ENCODE measurements at places on chromosomes 1 and 21. TPM values are rescaled to one million over a fixed set of nuclear protein-coding genes. Genes with fewer than 3 reads are reported as not detected.

DNA sequence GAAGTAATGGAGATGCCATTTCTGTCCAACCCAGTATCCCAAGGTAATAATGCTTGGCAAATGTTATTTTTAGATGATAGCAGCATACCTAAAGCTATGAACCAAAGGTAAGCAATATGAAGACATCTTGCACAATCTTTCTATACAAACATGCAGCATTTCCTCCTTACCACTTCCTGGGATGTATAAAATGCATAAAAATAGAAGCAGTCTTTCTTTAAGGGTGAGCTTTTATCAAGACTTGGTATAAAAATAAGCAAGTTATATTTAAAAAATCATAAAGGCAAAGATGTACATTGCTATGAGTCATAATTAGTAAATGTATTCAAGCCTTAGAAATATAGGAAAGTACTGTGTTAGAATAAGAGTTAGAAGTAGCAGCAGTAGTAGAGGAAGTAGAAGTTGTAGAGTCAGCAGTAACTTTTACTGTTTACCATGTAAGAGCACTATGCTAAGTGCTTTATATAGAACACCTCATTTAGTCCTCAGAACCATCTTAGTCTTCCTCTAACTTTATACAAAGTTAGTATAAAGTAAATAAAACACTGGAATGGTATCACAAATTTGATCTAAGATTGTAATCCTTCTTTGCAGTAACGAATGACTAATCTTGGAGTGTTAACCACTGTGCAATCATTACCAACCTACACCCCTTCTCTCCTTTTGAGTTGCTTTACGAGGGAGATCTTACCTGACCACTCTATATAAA is 371.3 kb downstream of the VAV3 start:
- H3K27me3 ChIP-seq: no peaks in the 10 kb centered on the region
- H3K4me1 ChIP-seq: no peaks in the 10 kb centered on the region
- no peak overlapping the region for H3K4me3 ChIP-seq
- H3K36me3 ChIP-seq: no peaks in the 10 kb centered on the region

DNA sequence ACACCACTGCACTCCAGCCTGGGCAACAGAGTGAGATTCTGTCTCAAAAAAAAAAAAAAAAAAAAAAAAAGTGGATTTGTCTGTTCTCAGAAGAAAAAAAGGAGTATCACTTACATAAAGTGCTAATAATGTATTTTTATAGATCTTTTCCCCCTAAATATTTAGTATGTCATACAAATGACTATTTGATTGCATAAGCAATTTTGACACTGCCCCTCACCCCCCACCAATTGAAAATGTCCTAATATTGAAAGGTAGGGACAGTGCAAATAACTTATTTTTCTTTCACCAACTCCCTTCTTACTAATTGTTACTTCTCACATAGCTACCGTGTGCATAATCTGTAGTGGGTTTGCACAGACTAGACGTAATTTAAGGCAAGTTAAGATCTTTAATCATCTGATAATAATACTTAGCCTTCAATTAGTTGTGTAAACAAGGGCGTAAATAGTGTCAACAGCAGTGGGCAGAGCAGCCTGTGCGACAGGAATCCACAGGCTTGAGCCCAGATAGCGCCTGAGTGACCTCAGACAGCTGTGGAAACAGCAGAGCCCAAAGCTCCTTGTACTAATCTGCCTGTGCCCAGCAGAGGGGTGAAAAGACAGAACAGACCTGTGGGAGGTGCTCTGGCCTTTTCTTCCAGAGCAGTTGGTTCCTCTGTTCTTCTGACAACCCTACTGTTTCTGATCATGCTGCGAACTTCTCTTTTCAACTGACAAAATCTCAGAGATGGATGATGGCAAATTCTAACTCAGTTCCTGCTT is 4.5 kb upstream of the IER5 start:
- no peaks in the 10 kb centered on the region for H3K27me3 ChIP-seq
- H3K27ac ChIP-seq: no peak overlapping the region
- H3K36me3 ChIP-seq: no peaks in the 10 kb centered on the region
- peaks cover 5% of the 10 kb centered on the region for H3K4me1 ChIP-seq

GRCh38 chr1:161872506-161872905 is 106.4 kb downstream of the ATF6 start:
- no peak overlapping the region for H3K4me3 ChIP-seq
- no peaks in the 10 kb centered on the region for H3K27me3 ChIP-seq
- H3K27ac ChIP-seq: no peak overlapping the region
- no peak for DNase-seq
- H3K36me3 ChIP-seq: no peaks in the 10 kb centered on the region

The KRTAP10-1 gene
- not detected for total RNA-seq

- H3K4me3 ChIP-seq: no peak overlapping the region
- H3K27me3 ChIP-seq: no peaks in the 10 kb centered on the region
- DNase-seq: peak; percentile 96
Measured at GRCh38 chr1:23444104-23444533, 19.6 kb upstream of the TCEA3 start.

The ICOSLG gene
- 1.1 TPM for total RNA-seq

DNA sequence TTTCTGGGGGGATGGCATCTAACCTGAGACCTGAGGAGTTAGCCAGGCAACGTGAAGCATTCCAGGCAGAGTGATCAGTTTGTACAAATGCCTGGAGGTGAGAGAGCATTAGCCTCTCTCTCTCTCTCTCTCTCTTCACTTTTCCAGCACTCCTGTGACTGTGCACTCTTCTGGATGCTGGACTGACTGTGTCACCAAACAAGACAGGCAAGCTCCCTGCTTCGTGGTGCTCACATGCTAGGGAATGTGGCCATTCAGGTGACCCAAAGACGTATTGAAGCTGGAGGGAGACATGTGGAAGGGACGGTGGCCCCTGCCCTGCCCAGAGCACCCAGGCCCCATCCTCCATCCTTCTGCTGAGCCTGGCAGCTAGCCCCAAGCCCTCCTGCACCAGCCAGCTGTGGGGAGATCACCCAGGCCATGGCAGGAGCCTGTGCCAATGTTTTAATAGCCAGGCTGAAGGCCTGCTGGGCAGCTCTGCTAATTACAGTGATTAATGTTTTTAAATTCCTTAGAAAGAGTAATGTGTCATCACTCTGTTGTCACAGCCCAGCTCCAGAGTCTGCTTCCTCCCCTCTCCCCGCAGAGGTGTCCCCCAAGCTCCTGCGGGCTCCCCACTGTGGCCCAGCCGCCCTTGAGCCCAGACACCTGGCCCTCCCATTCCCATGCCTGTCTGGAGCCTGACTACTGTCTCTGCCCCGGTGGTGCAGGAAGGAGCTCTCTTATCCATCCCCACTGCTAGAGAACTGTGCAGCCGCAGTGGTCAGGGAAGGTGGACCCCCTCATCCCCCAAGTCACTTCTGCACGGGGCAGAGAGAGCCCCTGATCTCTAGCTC is 48.9 kb downstream of the UBIAD1 start:
- H3K27ac ChIP-seq: no peak overlapping the region
- H3K4me3 ChIP-seq: no peak overlapping the region
- H3K36me3 ChIP-seq: no peaks in the 10 kb centered on the region
- H3K27me3 ChIP-seq: no peaks in the 10 kb centered on the region
- DNase-seq: no peak

- H3K27me3 ChIP-seq: no peaks in the 10 kb centered on the region
- peaks cover 100% of the 10 kb centered on the region for H3K36me3 ChIP-seq
- no peak for DNase-seq
- H3K4me3 ChIP-seq: no peak overlapping the region
- no peak overlapping the region for H3K27ac ChIP-seq
- H3K4me1 ChIP-seq: no peaks in the 10 kb centered on the region
Measured at GRCh38 chr1:43666608-43667007, 16.7 kb downstream of the KDM4A start.

DNA sequence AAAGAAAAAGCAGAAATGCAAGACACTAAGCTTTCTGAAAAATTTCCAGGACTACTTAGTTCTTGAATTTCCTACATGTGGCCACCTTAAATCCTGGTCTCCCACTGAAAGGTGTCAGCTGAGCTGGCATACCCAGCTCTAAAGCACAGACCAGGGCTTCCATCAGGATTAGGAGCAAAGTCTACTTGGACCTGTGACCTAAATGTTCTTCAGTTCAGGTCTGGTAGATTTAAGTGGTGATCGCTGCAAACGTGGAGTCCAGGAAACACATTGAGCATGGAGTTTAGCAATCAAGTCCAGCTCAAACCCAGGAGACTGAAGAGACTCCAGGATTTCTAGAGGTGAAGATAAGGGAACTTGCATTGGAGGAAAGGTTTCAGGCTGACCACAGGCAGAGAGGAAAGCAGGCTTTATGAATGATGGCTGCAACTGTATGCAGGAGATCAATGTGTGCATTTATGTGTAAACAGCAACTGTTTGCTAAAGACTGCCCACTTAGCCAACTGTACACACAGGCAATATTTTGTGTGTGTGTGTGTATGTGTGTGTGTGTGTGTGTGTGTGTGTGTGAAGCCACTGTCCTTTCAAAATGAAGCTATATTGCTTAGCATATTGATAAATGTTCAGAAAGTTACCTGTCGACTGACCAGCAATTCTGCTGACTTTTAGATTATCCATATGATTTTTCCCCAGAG is 75.2 kb downstream of the LMX1A start:
- H3K27ac ChIP-seq: no peak overlapping the region
- no peak overlapping the region for H3K4me3 ChIP-seq
- DNase-seq: no peak
- no peaks in the 10 kb centered on the region for H3K4me1 ChIP-seq

The SYT14 gene
- total RNA-seq: not detected

DNA sequence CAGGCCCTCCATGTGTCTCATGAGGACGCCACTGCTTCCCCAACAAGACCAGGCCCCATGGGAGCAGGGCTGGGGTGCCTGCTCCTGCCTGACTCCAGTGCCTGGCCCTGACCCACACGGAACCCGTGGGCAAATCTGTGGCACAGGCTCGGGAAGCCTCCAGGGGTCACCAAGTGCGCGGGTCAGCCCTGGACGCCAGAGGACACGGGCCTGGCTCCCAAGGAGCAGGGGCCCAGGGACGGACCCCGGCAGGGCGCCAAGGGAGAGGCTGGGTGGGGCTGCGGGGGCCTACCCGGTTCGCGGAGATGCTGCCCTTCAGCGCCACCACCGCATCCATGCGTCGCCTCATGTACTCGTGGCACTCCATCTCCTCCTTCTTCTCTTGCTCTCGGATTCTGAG is 31.9 kb downstream of the CFAP74 start:
- no peaks in the 10 kb centered on the region for H3K27me3 ChIP-seq
- H3K36me3 ChIP-seq: no peaks in the 10 kb centered on the region
- no peaks in the 10 kb centered on the region for H3K4me1 ChIP-seq
- no peak for DNase-seq
- no peak overlapping the region for H3K27ac ChIP-seq
- H3K4me3 ChIP-seq: no peak overlapping the region

- no peak overlapping the region for H3K4me3 ChIP-seq
- no peak overlapping the region for H3K27ac ChIP-seq
- no peaks in the 10 kb centered on the region for H3K27me3 ChIP-seq
- DNase-seq: no peak
Measured at GRCh38 chr1:208252836-208253576, 8.8 kb upstream of the PLXNA2 start.

- peaks cover 47% of the 10 kb centered on the region for H3K4me1 ChIP-seq
- peak overlapping the region; percentile 61 for H3K27ac ChIP-seq
- H3K27me3 ChIP-seq: no peaks in the 10 kb centered on the region
Measured at GRCh38 chr1:33152685-33153432, 29.0 kb downstream of the TRIM62 start.

The GPR52 gene
- total RNA-seq: 0.98 TPM

DNA sequence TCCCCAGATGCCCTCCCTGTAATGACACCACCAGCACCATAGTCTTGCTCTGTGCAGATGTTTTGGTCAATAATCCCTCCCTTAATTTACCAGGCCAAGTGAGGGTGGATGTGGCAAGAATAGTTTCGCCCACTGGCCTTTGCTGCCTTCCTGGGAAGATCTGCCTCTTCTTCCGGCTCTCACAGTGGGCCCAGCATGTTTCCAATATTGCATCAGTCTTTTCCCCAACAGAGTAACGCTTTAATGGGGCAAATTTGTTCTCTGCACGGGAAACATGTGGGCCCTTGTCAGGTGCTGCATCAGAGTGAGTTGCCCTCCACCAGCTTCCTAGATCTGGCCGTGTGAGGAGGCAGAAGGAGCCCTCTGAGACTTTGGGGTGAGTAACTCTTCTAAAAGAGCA is 12.0 kb upstream of the ALX3 start:
- peaks cover 17% of the 10 kb centered on the region for H3K4me1 ChIP-seq
- no peak for DNase-seq
- no peaks in the 10 kb centered on the region for H3K36me3 ChIP-seq
- no peak overlapping the region for H3K4me3 ChIP-seq
- H3K27me3 ChIP-seq: no peaks in the 10 kb centered on the region

- H3K27ac ChIP-seq: no peak overlapping the region
- H3K27me3 ChIP-seq: no peaks in the 10 kb centered on the region
- DNase-seq: no peak
- no peaks in the 10 kb centered on the region for H3K4me1 ChIP-seq
- no peak overlapping the region for H3K4me3 ChIP-seq
- H3K36me3 ChIP-seq: no peaks in the 10 kb centered on the region
Measured at GRCh38 chr1:241411056-241411775, 54.2 kb upstream of the RGS7 start.

DNA sequence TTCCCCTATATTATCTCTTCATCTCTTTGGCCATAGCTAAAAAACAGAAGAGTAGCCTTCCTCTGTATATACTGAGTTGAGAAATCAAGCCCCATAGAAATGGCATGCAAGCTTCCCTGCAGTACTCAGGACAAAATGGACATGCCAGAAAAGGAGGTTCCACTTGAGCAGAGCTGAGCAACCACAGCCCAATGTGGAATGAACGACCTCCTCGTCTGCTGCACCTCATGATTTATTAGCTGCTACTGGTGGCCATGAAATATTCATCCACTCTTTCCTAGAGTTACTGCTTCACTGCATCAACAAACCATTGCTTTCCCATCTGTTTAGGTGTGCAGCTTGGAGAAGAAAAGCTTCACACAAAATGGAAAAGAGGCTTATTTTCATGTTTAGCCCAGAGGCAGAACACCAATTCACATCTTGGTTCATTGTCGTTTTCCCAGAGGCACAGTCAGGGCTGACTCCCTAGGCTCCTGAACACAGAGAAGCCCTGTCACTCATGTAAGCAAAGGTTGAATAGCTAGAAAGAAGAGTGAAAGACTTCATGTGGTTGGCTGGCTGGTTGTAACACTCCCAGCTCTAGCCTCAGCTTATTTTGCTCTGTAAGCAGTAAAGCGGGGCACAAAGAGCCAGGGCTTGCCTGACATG is 148.0 kb downstream of the TSEN15 start:
- no peaks in the 10 kb centered on the region for H3K27me3 ChIP-seq
- no peaks in the 10 kb centered on the region for H3K36me3 ChIP-seq
- no peak overlapping the region for H3K27ac ChIP-seq
- no peaks in the 10 kb centered on the region for H3K4me1 ChIP-seq
- H3K4me3 ChIP-seq: no peak overlapping the region
- DNase-seq: no peak

DNA sequence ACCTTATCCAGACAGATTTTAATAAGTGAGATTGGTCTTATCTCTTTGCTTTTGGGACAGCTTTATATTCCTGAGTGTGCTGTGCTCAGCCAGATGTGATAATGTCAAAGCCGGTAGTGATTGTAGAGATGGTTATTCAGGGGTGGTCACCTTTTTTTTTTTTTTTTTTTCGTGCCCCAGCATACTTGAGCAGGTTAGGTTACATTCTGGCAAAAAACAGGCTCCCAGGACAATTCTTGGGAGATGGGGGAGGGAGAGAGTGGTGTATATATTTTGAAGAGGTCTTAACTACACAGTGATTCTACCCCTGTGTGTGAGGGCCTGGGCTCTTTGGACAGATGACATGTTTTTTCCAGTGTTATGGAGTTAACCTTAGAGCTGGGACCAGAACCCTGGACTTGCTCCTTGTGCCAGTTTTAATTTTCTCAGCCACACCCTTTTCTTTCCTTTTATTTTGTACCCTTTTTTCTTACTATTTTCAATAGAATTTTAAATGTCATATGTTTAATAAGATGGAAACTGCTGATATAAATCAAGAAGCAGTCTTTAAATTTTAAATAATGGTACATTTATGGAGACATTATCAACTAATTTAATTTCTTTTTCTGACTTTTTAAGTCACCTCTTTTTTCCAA is 88.4 kb downstream of the DYRK1A start:
- peaks cover 97% of the 10 kb centered on the region for H3K4me1 ChIP-seq
- peak overlapping the region; percentile 48 for H3K27ac ChIP-seq
- H3K27me3 ChIP-seq: no peaks in the 10 kb centered on the region
- DNase-seq: no peak

All from right atrium auricular region (tissue), 2 donors.